Stimulated activated CD4-positive, alpha-beta T cell treated with anti-CD3 and anti-CD28 coated beads, Interleukin-1b, Interleukin-23, amount 100 ng/mL, for 1 hour (primary cell): ENCODE measurements at places on chromosomes 13 and 19.

- DNase-seq = no peak
Measured at GRCh38 chr19:12967907-12968306, 1.5 kb upstream of the DAND5 start.

DNA sequence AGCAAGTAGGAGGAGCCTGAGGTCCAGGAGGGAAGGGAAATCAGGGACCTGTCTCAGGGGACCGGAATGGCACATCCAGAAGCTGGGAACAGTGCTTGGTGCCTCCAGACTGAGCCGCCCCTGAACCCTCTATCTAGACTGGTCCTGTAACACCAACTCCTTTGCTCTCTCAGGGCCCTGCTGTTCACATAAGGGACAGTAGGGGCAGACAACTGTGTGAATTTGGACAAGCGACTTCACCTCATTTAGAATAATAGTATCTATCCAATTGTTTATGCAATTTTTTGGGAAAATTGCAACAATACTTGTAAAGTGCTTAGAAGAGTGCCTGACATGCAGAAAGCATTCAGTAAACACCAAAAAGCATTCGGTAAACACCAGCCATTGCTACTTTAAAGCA is 14.0 kb downstream of the SYMPK start:
- DNase-seq = no peak

- DNase-seq = no peak
Measured at GRCh38 chr13:29957320-29957719, 106.9 kb upstream of the UBL3 start.

GRCh38 chr19:53883231-53883661 is 1.2 kb downstream of the PRKCG start:
- DNase-seq = no peak

GRCh38 chr13:67651908-67652465 is 421.9 kb upstream of the PCDH9 start:
- DNase-seq = no peak

- peak; percentile 55 for DNase-seq
Measured at GRCh38 chr19:38362076-38362945, 12.1 kb upstream of the PSMD8 start.

GRCh38 chr19:28493884-28494283 is 719.1 kb downstream of the UQCRFS1 start:
- DNase-seq = no peak

DNA sequence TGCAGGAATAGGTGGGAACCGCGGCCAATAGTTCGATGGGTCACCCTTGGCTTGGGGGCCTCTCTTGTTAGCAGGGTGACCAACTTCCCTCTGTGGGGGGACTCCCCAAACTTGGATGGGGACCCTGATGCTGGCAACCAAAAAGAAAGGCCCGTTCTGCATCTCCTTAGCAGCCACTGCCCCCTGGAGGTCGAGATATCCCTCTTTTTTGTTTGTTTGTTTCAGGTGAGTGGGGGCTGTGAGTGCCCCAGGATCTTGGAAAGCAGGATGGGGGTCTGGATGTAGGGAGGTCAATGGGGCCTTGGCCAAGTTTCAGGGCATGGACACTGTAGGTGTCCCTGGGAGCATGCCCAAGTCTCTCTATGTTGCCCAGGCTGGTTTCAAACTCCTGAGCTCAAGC is 7.7 kb upstream of the CRTC1 start:
- no peak for DNase-seq

DNA sequence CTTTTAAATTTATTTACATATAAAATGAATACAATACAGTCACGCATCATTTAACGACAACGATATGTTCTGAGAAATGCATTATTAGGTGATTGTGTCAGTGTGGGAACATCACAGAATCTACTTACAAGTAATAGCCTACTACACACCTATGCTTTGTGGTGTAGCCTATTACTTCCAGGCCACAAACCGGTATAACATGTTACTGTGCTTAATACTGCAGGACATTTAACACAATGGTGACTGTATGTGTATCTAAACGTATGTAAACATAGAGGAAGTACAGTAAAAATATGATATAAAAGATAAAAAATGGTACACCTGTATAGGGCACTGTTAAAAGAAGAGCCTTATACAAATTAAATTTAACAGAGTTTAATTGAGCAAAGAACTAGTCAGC is 62.4 kb upstream of the KLHL1 start:
- DNase-seq = no peak

- DNase-seq = no peak
Measured at GRCh38 chr13:67076378-67076777, 153.8 kb downstream of the PCDH9 start.

DNA sequence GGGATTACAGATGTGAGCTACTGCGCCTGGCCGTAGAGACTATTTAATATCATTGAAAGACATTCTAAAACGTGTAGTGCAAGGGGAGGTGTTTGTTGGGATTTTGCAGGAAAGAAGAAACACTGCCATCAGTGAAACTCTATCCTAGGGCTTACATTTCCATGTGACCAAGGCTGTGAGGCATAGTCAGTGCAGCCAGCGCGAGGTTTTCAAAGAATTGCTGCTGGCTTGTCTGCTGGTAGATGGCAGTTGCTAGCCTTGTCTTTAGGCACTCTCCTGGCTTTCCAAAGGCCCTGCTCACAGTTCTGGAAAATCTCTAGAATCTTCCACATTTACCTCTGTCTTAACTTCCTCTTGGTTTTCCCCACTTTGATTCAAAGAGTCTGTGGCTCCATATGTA is 77.5 kb downstream of the GPC6 start:
- DNase-seq = no peak

- no peak for DNase-seq
Measured at GRCh38 chr19:29673451-29674371, 8.4 kb downstream of the PLEKHF1 start.

DNA sequence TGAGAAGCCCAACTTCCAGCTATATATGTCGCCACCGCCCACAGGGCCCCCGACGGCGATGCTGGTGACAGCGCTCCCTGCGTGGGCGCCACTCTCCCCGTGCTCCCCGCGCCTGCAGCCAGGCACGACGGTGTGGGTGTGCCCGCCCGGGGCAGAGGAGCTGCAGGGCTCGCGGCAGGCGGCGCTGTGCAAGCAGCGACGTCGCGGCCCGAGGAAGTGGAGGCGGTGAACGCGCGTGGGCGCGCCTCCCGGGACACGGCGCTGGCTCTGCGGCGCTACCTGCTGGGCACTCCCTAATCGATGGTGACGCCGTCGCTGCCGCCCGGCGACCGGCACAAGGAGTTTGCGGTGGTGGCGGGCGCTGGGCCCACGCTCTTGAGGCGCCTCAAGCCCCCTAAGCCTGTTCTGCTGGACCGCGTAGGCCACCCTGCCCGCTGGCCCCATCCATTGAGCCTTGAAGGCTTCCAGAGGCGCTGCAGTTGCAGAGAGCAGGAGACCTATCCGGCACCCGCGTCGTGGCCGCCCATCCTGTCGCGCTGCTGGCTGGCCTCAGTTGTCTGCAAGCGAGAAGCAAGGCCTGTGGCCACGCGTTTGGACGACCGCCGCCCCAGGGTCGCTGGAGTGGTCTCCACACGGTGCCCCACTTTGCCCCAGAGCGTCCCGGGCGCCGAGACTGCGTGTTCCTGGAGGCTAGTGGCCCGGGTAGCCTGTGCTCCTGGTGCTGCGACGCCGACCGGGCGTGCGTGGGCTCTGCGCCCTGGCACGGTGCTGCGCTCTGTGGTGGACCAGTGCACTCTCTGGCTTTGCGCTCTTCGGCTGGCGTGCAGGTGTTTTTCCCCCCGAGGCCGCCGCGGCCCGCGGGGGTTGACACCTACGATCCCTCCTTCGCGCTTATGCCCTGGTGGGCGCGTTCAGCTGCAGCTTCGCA is 23.1 kb downstream of the LRFN3 start:
- DNase-seq = peak; percentile 54

- no peak for DNase-seq
Measured at GRCh38 chr19:4347521-4347920, 4.2 kb downstream of the MPND start.

GRCh38 chr19:54576411-54576976 is 2.9 kb downstream of the LILRA2 start:
- no peak for DNase-seq

GRCh38 chr13:93446238-93446637 is 219.6 kb downstream of the GPC6 start:
- DNase-seq = no peak

DNA sequence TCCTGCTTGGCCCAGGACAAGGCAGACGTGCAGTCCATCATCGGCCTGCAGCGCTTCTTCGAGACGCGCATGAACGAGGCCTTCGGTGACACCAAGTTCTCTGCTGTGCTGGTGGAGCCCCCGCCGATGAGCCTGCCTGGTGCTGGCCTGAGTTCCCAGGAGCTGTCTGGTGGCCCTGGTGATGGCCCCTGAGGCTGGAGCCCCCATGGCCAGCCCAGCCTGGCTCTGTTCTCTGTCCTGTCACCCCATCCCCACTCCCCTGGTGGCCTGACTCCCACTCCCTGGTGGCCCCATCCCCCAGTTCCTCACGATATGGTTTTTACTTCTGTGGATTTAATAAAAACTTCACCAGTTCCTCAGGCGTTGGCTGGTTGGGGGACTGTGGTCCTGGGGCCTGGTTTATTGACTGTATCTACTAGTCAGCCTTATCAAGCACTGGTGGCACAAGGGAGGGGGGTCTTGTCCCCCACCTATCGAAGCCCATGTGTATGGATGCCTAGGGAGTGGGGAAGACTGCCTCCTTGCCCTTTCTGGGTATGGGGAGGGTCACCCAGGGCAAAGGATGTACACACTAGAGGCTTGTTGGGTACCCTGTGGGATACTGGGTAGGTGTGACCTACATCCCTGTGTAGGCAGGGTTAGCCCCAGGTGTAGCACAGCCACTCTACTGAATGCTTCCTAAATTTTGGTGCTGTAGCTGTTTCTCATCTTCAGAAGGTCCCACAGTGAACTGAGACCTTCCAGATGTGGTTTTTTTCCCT is 4.4 kb downstream of the CHMP2A start:
- DNase-seq = no peak

GRCh38 chr19:1270213-1270853 is 1.2 kb downstream of the CIRBP start:
- DNase-seq = no peak

DNA sequence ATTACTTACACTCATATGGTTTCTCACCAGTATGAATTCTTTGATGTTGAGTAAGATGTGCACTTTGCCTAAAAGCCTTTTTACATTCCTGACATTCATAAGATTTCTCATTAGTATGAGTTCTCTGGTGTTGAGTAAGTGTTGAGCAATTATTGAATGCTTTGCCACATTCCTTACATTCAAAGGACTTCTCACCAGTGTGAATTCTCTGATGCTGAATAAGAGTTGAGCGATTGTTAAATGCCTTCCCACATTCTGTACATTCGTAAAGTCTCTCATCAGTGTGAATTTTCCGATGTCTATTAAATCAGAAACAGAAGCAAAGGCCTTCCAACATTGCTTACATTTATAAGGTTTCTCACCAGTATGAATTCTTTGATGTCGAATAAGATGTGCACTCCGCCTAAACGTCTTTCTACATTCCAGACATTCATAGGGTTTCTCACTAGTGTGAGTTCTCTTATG is 14.2 kb upstream of the ZFP30 start:
- no peak for DNase-seq

GRCh38 chr19:17988161-17988560 is 19.8 kb upstream of the ARRDC2 start:
- no peak for DNase-seq

DNA sequence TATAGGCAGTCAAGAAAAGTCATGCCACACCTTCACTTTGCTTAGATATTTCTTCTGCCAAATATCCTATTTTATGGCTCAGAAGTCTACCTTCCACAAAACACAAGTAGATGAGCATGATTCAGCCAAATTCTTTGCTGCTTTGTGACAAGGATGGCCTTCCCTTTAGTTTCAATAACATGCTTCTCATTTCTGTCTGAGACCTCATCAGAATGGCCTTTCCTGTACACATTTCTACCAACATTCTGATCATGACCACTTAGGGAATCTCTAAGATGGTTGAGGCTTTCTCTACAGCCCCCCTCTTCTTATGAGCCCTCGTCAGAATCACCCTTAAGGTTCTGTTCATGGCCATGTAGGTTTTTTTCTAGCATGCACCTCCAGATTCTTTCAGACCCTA is 96.2 kb downstream of the COL4A2 start:
- no peak for DNase-seq

DNA sequence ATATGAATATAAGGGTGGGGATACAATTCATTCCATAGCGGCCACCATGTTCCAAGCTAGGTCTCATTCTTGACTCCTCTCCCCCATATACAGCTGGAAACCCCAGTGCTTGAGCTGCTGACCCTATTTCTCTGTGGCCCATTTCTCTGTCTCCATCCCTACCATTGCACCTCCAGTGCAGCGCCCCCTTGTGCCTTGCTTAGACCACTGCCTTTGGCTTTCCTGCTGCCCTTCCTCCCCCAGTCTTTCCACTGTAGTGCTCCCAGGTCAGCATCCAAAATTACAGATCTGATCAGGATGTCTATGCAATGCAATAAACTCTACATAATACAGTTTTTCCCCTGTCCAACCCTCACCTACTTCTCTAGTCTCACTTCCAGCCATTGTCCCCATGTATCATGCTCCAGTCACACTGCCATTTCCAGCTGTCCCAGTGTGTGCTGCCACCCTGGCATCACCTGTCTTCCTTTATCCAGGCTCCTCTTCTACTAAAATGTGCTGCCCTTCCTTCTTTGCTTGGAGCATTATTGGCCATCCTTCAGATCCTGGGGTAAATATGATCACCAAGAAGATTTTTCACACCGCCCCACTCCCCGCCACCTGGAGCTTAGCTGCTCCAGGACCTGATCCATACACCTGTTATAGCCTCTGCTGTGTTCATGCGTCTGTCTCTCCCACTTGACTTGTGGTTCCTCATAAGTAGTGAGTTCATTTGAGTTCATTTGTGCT is 199.4 kb upstream of the IPO5 start:
- DNase-seq = no peak

DNA sequence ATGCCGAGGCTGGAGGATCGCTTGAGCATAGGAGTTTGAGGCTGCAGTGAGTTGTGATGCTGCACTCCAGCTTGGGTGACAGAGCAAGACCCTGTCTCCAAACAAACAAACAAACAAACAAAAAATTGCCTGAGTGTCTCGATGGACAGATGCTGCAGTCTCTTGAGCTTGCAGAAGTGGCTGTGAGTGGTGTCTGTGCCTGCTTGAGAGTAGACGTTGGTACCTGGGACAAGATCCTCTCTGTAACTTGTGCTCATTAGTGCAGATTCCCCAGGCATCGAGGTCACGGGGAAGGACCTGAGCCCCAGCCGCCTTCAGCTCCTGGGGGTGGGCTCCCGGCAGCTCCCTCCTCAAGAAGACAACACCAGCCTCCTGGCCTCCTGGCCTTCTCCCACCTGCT is 8.6 kb upstream of the C5AR2 start:
- no peak for DNase-seq

GRCh38 chr19:49396738-49397505 is 8.9 kb downstream of the KASH5 start:
- no peak for DNase-seq

DNA sequence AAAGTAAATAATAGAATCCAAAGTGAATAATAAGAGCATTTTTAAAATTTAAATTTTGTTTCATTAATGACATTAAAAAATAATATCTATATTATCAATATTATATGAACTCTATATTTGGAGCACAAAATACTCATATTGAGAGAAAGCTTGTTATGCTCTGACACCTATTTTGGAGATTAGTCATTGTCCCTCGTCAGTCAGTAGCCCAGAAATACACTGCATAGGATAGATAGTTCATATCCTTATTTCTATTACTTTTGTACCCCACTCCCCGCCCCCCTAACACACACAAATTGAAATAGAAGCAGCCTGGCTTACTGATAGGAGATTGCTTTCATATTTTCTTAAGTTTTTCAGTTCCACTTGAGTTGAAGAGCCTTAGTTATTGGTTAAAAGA is 652.8 kb downstream of the PCDH9 start:
- DNase-seq = no peak
